ENCODE measurements at places on chromosomes 5 and 9.

DNA sequence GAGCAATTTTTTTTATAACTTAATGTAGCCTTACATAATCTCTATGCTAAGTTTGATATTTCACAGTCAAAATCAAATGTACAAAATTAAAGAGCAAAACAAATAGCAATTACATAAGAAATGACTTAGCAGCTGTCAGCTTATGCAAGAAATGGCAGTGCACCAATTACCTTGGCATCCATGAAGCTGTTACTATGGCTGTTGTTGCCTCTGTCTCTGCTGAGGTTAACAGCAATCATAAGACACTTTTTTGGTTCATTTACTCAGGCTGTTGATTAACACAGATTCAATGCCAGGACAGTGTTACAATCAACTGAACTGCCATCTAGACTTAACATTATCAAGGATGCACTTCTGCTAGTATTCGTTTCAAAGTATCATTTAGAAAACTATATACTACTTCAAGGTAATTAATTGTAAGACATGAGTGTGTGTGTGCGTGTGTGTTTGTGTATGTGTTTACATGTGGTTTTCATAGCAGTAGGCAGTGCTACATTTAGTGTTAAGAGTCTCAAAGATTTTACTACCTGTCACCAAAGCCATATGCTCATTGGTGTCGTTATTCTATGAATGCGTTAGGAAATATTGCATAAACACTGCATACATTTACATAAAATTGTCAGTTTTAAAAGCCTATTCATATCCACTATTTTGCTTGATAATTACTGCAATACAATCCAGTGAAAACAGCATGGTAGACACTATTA is 1084.2 kb upstream of the COX7C start:
- DNase-seq, result no peak

- no peak for DNase-seq
Measured at GRCh38 chr5:59221769-59222168, 638.9 kb downstream of the RAB3C start.

DNA sequence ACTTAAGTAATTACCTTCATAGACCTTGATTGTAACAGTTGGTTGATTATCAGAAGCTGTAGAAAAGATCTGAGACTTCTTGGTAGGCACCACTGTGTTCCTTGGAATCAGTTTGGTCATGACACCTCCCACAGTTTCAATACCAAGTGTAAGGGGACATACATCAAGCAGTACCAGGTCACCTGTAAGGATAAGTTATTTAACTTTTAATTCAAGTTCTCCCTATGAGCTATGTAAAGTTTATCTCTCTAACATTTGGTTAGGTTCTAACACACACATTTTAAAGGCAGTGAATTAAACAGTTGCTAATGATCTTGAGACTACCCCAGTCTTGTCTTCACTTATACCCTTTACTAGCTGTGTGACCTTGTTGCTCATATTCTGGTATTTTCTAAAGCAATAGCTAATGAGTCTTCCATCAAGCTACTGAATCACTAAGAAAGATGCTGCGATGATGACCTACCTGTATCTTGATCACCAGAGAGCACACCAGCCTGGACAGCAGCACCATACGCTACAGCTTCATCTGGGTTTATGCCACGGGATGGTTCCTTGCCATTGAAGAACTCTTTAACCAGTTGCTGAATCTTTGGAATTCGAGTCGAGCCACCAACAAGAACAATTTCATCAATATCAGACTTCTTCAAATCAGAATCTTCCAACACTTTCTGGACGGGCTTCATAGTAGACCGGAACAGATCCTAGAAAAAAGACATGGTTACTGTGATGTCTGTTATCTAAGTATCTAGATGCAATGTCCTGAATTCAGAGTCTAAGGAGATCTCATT is 2.8 kb downstream of the HSPA5 start:
- no peak for DNase-seq

DNA sequence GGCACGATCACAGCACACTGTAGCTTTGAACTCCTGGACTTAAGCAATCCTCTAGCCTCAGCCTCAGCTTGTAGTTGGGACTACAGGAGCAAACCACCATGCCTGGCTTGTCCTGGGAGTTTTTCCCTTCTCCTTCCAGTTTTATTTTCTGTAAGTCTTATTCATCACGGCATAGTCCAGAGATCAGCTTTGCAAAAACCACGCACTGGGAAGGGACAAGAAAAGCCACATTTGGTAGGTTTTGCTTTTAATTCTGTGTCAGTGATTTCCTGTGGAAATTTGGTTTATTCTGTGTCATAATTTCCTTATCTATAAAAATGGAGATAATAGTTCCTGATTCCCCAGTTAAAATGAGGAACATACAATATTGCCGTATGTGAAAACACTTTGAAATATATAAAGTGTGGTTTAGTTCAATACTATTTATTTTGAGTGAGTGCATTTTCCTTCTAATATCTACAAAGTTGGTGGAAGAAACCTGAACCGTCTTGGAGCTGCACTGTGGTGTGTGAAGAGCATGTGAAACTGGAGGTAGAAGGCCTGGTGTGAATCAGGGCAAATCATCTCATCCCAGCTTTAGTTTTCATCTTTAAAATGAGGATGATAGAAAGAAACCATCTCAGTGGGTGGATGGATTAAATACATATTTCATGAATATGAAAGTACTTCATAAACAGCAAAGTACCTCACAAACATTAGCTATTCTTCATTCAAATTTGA is 92.8 kb upstream of the ELL2 start:
- no peak for DNase-seq

GRCh38 chr9:79555474-79556089 is 16.2 kb upstream of the TLE4 start:
- DNase-seq, result no peak
